Stimulated activated CD8-positive, alpha-beta memory T cell treated with anti-CD3 and anti-CD28 coated beads, Interleukin-4, amount 100 ng/mL, for 48 hours (primary cell): ENCODE measurements at places on chromosomes 5 and 9.

GRCh38 chr9:136686534-136686793, 793 bp downstream of the AGPAT2 start:
- DNase-seq = no peak

GRCh38 chr5:149265597-149265996, 6.1 kb upstream of the AFAP1L1 start:
- DNase-seq = no peak

DNA sequence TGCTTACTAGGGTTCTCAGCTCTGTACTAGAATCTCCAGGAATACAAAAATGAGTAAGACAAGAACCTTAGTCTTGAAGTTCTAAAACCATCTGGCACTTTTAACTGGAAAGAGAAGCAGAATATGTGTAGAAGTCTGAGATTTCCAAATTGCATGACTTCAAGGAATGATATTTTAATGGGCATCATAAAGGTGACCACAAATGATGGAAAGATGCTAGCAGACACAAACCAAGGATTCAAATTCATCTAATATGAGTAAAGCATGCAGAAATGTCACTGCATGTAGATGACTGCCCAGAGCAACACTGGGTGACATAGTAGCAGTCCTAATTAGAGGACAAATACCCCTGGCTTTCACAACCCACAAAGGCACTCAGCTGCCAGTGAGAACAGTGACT, 117.2 kb downstream of the RPS23 start:
- no peak for DNase-seq

DNA sequence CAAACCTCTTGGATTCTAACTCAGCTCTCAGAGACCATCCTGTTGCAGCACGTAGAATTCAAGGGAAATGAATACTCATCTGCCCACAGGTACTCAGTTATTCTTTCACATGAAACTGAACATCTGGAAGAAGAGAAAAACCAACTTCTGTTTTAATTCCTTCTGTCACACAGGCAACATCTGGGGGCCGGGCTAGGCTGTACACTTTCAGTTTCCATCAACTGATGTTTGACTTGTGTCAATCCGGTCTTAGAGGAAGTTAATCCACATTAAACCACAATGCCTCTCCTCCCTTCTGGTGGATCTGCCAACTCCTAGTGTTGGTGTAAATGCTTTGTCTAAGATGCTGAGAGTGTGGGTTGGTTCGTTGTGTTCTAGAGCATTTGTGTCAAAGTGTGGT, 17.6 kb downstream of the DMRT3 start:
- no peak for DNase-seq

- DNase-seq = no peak
Observed at GRCh38 chr5:167105941-167106340, 1185.5 kb upstream of the WWC1 start.

DNA sequence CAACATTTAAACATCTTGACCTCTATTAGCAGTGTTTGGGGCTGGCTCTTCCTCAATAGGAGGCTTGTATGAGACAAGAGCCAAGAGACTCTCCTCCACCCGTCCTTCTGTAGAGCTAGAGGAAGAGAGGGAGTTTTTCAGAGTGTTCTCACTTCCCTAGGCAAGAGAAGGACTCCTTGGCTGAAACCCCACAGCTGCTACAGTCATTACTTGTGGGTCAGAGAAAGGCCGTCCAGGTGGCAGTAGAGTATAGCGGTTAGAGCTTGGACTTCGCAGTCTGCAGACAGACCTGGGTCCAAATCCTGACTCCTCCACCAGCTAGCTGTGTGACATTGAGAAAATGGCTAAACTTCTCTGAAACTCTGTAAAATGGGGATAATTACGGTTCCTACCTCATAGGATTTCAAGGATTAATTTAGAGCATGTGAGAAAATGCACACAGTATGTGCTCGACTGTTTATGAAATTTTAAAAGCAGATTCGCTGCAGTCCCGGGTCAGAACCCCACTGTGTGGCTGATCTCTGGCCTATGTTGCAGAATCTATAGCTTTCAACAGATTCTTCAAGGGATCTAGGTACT, 80.8 kb upstream of the ARAP3 start:
- no peak for DNase-seq

DNA sequence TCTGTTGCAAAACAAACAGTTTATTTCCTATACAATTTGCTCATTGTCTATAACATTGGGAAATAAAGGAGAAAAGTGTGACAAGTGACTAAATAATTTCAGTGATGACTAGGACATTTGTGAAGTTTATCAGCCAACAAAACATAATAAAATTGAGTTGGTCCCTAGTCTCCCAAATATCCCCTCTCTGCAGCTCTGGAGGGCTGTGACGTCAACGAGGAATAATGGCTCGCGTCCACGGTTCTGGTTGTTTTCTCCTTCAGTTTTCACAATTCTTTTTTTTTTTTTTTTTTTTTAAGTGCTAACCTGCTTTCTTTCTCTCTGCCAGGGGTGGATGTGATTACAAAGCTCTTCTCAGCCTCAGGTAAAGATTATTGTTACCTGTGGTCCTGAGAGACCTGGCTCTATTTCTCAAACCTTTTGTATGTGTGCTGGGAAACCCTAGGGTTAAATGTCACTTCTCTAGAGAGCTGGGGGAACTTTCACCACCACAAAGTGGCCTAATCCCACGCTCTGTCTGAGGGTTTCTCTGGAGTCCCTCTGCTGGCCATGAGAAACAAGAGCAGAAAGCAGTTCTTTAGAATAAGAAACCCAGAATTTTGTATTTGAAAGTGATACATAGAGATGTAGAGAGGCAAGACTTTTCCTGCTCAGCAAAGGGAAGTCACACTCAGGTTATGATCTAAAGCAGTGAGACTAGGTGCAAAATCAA, 36.2 kb upstream of the ANKRD55 start:
- no peak for DNase-seq

DNA sequence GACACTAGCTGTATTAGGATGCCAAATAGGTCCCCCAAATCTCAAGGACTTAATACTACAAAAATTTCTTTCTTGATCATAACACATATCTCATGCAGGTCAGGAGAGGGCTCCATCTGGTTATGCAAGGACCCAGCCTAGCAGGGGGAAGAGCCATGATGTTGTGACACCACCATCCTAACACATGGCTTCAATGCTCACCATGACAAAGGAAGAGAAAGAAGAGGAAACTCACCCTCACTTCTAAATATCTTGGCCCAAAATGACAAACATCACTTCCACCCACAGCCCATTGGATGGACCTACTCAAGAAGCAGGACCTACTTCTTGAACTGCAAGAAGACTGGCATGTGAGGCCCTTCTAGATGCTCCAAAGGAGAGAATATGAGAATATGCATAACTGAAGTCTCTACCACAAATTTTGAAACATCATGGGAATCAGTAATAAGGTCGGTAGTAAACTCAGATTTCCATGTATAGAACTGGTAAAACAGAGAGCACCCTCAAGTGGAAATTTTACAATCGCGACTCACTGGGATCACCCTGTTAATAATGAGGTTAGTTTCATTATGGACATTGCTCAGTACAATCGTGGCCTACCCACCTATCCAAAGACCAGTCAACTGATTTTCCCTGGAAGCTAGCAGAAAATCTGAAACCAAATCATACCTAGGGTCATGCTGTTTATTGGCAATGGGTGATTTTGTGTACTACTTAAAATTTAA, 308.2 kb downstream of the ACTL7B start:
- no peak for DNase-seq

DNA sequence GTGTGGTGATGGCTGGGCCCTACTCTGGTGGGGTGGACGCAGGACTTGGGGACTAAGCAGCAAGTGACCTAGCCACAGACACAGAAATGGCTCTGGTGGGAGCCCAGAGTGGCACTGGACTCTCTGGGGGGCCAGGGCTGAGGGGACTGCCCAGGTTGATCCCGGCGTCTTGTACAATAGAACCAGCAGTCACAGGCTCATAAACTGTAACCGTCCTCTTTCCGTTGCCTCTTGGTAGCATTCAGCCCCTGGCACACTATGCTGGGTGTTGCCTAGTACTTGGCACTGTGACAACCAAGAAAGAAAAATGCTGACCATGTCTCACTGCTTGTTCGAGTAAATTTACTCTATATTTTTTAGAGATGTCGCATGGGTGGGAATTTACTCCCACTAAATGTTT, 80.5 kb downstream of the DAB2IP start:
- DNase-seq = no peak

DNA sequence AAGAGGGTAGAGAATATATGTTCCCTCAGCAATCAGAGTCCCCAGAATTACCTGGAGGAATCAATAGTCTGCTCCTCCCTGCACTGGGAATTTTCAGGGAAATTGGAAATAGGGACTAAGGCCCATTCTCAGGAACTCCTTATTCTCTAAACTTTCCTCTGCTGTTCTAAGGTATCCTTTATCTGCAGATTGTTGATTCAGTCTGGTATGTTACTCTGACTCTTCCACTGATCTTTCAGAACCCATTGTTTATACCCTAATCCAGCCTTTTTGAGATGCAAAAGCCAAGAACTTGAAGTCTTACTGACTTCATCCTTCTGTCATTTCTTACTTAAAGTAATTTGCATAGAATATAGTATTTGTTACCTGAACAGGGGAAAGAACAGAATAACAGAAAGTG, 143.5 kb upstream of the PPP1R2B start:
- no peak for DNase-seq
